Right ventricle myocardium superior (tissue), 1 donor: ENCODE measurements at places on chromosomes 13 and 19. TPM values are rescaled to one million over a fixed set of nuclear protein-coding genes. Genes with fewer than 3 reads are reported as not detected.

Gene APBA3
- 12.3 TPM for total RNA-seq

DNA sequence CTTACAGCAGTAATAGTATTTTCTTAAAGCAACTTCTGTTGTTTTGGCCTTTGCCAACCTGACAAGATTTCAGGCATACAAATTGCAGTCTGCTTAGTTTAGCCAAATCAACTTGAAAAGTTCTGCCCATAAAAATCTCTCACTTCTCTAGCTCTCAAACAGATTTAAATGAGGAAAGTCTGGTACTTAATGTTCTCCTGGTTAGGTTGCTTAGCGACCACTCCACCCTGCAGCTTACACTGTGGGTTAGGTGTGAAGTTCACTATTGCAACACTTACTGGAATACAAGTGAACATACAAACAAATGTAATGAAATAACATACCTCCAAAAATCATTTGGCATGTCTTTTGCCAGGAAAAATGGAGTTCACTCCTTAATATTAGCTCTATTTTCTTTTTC lies 178.7 kb upstream of the PCDH9 start:
- no peak for DNase-seq

Gene ZNF878
- total RNA-seq = 0.22 TPM

- peak; percentile 50 for DNase-seq
These were observed 50.5 kb downstream of the DNM2 start for GRCh38 chr19:10768369-10768768.

Gene ZNF227
- total RNA-seq = 12.6 TPM

- DNase-seq = peak; percentile 78
These were observed 27.5 kb upstream of the SHKBP1 start for GRCh38 chr19:40549007-40549708.

GRCh38 chr13:45778882-45779281 lies 72.7 kb downstream of the SIAH3 start:
- DNase-seq = no peak

GRCh38 chr13:60433505-60433904 lies 36.5 kb downstream of the TDRD3 start:
- no peak for DNase-seq

Gene PDX1
- total RNA-seq = not detected

DNA sequence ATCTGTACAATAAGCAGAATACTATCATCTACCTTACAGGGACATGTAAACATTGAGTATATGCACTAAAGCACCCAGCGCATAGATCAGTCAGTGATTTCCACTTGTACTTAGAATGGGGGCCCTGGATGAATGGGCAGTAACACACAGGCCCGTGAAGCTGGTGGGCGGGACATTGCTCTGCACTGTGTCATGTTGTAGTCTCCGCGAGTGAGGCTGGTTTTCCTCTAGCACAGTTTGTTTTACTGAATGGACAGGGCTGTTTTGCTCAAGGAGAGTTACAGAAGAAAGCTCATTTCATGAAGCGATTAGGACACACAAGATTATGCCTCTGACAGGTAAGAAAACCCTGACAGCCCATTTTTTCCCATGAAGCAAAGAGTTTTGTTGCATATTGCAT lies 86.4 kb upstream of the SOX21 start:
- no peak for DNase-seq

DNA sequence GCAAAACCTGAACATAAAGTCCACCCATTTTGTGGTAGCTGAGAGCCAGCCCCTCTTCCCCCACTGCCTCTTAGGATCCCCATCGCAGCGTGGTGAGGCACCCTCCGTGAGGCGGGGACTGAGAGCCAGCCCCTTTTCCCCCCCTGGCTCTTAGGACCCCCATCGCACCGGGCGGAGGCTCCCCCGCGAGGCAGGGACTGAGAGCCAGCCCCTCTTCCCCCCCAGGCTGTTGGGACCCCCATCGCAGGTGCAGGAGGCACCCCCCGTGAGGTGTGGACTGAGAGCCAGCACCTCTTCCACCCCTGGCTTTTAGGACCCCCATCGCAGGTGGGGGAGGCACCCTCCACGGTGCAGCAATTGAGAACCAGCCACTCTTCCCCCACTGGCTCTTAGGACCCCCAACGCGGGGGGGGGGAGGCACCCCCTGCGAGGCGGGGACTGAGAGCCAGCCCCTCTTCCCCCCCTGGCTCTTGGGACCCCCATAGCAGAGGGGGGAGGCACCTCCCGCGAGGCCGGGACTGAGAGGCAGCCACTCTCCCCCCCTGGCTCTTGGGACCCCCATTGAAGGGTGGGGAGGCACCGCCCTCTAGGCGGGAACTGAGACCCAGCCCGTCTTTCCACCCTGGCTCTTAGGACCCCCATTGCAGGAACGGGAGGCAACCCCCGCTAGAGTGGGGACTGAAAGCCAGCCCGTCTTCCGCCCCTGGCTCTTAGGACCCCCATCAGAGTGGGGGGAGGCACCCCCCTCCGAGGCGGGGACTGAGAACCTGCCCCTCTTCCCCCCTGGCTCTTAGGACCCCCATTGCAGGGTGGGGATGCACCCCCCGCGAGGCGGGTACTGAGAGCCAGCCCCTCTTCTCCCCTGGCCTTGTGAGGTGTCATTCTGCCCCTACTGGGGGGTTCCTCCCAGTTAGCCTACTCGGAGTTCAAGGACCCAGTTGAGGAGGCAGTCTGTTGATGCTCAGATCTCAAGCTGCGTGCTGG lies 366.4 kb upstream of the SPRY2 start:
- DNase-seq = no peak

DNA sequence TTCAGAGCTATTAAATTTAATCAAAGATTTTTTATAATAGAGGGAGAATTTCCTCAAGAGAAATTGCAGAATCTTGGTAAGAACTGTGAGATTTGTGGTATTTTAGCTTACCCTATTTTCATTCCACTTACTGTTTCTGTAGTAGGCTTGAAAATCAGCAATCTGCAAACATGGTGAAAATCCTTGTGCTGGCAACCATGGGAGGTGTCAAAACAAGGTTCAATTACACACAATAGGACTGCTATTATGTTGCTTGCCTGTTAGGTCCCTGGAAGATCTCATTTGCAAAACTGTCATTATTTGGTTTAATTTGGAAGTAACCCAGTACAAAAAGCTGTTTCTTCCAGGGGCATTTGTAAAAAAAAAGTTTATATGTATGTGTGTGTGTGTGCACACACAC lies 662.8 kb upstream of the SLITRK6 start:
- DNase-seq = no peak

DNA sequence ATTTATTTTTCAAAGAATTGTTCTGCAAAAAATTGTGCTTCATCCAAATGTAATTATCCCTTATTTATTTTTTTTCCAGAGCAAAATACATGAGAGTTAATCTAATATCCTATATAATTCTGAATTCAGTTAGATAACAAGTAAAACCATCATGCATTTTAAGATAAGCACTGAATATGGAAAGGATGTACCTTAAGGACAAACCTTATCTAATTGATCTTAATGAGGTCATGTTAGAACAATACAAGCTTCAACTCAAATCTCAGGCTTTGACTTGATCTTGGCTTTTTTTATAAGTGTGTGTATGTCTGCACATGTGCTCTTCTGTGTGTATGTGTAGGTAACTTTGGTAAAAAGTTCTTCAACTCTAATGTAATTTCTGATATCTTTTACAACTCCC lies 1828.8 kb downstream of the PCDH9 start:
- no peak for DNase-seq

Gene FXYD1
- 580 TPM for total RNA-seq

DNA sequence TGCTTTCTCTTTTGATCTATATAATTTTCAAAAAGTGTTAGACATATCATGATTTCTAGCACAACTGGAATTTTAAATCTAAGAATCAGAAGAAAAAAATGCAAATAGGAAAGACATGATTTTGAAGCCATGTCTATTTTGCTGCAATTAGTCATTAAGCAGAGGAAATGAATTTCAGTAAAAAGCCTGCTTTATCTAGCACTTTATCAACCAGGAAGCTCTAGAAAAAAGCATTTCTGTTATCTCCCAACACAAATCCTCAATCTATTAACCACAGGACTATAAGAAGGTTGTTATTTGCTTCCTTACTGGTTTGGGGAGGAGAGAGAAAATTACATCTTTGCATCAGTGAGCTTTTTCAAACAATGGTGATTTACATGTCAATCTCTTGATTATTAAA lies 716.7 kb downstream of the DIAPH3 start:
- DNase-seq = no peak

GRCh38 chr19:35641515-35642151 lies at the start of gene ETV2:
TSS of gene ETV2 (plus strand) at chr19:35641745. CDS start at chr19:35642461, 716 bp downstream.
- DNase-seq = no peak

DNA sequence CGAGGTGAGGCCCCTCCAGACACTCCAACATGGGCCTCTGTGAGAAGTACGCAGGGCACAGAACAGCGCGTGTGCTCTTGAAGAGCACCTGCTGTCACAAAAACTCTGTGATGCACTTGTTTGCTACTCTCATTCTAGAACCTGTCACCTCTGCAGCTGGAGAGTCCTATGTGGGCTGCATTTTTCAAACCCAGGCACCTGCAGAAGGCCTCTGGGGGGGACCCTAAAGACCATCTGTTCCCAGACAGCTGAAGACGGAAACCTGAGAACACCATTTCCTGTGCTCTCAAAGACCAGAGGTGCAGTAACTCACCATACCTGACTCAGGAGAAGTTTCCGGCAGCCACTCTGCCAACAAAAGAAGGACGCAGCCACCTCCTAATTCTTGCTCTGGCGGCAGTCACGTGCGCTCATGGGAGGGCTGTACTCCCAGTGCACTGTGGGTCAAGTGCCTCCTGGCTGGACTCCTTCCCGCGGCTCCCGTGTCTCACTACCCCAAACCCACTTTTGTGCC lies 28.1 kb downstream of the RANBP3 start:
- peak; percentile 69 for DNase-seq

Gene ANGPTL4
- total RNA-seq = 13.9 TPM

- DNase-seq = no peak
These were observed 3.1 kb downstream of the SLC17A7 start for GRCh38 chr19:49438261-49438660.

Gene PAF1
- total RNA-seq = 32.0 TPM

Gene SNRPD2
- 251 TPM for total RNA-seq

- no peak for DNase-seq
These were observed 5.0 kb downstream of the IZUMO4 start for GRCh38 chr19:2101417-2102335.

- DNase-seq = no peak
These were observed 25.9 kb upstream of the RNASEH2B start for GRCh38 chr13:50883728-50884127.

Gene CGB8
- not detected for total RNA-seq

Gene CACNG7
- not detected for total RNA-seq

DNA sequence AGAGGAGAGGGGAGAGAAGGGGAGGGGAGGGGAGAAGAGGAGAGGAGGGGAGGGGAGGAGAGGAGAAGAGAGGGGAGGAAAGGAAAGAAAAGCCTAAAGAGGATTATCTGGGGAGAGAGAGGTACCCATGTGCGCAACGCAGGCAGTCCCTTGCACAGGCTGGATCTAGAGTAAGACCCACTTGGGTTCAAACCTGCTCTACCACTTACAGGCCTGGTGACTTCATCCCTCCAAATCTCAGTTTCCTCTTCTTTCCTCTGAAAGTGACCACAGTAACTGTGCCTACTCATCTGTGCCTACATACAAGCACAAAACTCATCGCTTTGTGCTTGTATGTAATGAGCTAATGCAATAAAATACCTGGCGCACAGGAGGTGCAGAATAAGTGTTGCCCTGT lies 732 bp upstream of the MAP1S start:
- DNase-seq = no peak

GRCh38 chr13:41313117-41313516 lies 2.0 kb downstream of the NAA16 start:
- no peak for DNase-seq

Gene FIZ1
- total RNA-seq = 13.0 TPM

GRCh38 chr19:40501599-40501998 lies 34.8 kb downstream of the SPTBN4 start:
- DNase-seq = no peak

DNA sequence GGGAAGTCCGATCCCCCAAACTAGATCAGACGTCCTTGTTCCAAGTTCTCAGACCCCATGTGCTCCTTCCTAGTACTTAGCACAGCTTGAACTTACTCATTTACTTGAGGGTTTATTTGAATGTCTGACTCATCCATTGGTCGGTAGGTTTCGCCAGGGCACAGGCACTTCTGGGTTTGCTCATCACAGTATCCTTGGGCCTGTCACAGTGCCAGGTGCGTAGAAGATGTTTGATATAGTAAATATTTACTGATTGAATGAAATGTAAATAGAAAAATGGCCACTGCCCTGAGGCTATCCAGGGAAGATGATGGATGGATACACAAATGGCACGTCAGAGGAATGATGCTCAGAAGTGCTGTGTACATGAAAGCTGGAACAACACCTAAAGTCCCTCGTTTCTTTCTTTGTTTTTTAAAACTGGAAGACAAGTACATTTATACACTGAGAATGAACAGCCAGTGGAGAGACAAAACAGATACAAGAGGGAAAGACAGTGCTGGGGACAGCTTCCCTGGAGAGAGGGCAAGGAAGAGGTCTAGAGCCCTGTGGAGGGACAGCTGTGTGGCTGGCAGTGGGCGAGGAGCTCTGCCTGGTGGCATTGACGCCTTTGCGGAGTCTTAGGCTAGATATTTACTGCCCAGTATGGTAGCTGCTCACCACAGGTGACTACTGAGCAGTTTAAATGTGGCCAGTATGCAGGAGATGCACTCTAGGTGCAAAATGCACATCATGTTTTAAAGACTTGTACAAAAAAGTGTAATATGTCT lies 31.2 kb upstream of the KL start:
- DNase-seq = no peak

- DNase-seq = no peak
These were observed 414.2 kb upstream of the MIR17HG start for GRCh38 chr13:90933097-90933826.

Gene SHANK1
- 0.40 TPM for total RNA-seq

DNA sequence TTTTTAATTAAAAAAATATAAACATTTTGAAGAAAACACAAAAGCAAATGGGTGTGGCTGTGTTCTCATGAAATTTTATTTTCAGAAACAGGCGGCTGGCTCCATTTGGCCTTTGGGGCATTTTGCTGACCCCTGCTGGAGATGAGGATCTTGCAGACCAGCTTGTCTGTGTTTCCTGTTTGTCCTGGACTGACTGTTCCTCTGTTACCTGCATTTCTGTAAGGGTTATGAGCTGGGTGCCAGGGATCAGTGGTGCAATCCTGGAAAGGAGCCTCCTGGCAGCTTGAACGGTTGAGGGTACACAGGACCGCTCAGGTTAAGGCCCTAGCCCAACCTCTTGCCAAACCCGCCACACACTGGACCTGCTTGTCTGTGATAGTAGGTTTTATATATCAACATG lies 49.9 kb downstream of the ZNF787 start:
- DNase-seq = no peak

Gene CYSLTR2
- 9.3 TPM for total RNA-seq

Gene F10
- 4.5 TPM for total RNA-seq

Gene HIF3A
- total RNA-seq = 73.1 TPM

DNA sequence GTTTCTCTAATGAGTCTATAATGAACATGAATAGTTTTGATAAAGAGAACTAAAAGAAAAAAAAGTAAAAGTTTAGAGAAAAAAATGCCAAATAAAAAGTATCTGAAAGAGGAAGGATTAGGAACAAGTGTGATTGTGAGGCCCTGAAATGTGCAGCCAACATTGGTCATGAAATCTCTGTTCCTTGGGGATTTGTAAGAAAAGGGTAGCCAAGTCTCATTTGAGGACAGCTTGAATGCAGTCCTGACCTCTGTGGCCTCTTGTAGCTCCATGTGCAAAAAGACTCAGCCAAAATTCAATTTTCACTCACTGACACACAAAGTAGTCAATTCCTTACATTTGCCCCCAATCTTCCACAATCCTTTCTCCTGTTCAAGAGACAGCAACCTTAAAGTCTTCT lies 167.9 kb downstream of the KLF12 start:
- no peak for DNase-seq

- DNase-seq = no peak
These were observed 13.4 kb upstream of the GJB2 start for GRCh38 chr13:20206065-20206697.

GRCh38 chr19:33905937-33906577 lies 109.4 kb downstream of the KCTD15 start:
- peak; percentile 82 for DNase-seq

Gene TIMM50
- total RNA-seq = 80.6 TPM
